Coronary artery (tissue), 2 donors: ENCODE measurements at places on chromosomes 13 and 19.
A peak's percentile ranks its signal among the peaks of the same experiment; 100 is the strongest.

- DNase-seq, result peak; percentile 89
These were observed 350.0 kb upstream of the ARGLU1 start for GRCh38 chr13:106917673-106918556.

- DNase-seq, result no peak
These were observed 6.4 kb upstream of the LILRA1 start for GRCh38 chr19:54587026-54587425.

DNA sequence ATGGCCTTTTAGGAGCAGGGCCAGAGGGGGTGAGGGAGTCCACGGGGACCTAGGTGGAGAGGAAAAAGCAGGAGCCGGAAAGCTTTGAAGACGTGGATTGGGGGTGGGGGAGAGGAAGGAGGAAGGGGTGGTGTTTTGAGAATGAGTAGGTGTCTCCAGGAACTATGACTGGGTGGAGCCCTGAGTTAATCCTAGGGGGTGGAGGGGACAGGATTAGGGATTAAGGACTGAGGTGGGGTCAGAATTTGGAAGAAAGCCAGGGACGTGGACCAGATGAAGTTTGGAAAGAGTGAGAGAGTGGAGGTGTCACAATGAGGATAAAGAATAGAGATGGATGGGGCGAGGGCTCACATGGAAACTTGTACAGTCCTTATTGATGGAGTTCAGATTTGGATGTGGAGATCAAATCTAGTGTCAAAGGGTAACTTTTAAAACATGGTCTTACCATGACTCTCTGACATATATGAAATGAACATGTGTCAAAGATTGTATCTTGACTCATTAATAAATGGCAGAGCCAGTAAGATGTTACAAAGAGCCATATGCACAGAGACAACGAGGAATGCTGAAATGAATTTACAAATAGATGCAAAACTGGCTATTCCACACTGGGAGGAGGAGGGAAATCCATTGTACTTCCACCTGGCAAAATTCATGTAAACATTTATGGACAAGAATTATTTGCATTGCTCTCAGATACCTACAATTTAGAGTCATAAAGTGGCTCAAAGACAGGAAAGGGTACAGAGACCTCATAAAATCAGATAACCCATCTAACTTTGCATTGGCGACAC, 1.7 kb upstream of the KLK13 start:
- no peak for DNase-seq

- DNase-seq, result peak; percentile 28
These were observed 28.3 kb downstream of the CYP2B6 start for GRCh38 chr19:41019346-41019745.
